Amygdala (tissue), 56 donors: ENCODE measurements at places on chromosomes 1 and 21.

DNA sequence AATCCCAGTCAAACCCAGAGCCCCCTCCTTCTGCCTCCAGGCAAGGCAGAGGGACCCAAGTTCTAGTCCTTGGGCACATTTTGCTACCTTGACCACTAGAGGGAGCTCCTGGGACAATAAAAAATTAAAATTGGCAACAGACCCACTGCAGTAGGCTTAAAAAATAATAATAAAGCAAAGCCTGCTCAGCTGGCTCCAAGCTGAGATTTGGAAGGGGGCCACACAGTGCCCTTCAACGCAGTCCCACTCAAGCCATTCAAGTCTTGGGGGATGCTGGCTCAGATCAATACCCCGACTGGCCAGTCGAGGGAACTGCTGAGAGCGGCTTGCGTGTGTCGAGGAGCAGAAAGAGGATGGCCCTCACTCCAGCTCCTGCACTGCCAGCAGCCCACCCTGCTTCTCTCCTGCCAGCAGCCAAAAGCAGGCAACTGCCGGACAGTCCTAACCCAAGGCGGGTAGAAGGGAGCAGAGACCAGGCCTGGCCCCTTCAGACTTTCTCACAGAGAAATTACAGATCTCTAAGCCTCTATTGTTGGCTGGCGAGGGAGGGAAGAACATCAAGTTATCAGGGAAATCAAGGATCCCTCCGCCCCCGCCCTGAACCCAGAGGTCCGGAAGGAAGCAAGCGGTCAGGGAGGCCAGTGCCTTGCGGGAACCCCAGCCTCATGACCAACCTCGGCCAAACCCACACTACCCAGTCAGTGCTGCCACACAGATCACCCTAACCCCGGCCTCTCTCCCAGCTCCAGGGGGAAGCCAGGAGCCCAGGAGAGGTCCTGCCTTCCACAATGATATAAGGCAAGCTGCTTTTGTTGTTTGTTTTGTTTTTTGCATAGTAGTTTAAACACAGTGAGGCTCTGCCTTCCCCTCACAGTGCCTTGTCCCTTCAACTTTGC, 4.9 kb upstream of the ALDH4A1 start:
- peak; percentile 67 for DNase-seq

- DNase-seq = no peak
Measured at GRCh38 chr1:213519098-213519497, 468.1 kb downstream of the RPS6KC1 start.

DNA sequence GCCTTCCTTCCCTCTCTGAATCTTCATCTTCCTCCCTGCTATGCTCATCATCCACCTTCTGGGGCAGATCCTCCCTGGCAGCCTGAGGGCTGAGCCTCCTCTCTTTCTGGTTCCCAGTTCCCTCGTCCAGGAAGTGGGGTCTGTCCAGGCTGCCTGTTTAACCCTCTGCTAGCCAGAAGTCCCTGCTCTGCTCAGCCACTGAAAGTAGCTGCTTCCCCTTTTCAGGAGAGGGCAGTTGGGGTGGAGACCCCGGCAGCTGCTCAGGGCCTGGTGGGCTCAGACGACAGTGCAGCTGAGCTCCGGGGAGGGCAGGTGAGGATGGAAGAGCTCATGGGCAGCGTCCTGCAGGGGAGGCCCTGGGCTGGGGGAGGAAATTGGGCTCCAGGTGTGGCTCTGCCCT, 43.1 kb upstream of the ETV3 start:
- no peak for DNase-seq

- DNase-seq = no peak
Measured at GRCh38 chr21:42031816-42032215, 21.7 kb upstream of the ZBTB21 start.

DNA sequence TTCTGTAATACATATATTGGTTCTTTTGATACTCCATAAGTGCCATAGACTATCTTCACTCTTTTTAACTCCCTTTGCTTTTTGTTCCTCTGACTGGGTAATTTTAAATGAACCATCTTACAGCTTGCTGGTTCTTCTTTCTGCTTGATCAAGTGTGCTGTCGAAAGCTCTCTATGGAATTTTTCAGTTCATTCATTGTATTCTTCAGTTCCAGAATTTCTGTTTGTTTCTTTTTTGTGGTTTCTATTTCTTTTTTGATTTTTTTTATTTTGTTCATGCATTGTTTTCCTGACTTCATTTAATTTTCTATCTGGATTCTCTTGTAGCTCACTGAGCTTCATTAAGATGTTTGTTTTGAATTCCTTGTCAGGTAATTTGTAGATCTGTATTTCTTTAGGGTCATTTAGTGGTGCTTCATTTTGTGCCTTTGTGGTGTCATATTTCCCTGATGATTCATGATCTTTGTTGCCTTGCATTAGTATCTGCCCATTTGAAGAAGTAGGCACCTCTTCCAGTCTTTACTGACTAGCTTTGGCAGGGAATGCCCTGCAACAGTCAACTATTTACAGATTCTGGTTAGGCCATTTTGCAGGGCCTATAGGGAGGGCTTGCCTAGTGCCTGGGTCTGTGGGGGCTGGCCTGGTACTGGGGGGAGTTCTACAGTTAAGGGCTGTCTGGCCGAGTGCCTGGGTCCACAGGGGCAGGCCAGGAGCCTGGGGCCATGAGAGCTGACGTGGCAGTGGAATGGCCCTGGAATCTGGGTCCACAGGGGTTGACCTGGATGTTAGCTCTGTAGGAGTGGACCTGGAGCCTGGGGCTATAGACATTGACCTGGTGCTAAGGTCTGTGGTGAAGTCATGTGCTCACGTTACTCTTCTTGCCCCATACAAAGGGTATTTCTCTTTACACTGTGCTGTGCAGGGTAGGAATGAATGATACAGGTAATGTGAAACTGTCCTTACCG, 89.7 kb downstream of the MAGI3 start:
- DNase-seq = no peak
